ENCODE measurements at places on chromosomes 12 and 14.
A peak's percentile ranks its signal among the peaks of the same experiment; 100 is the strongest.

- DNase-seq: no peak
These were observed 12.2 kb downstream of the POLR3B start for GRCh38 chr12:106369624-106370346.

- no peak for DNase-seq
These were observed 239.7 kb downstream of the EMP1 start for GRCh38 chr12:13436182-13436581.

GRCh38 chr12:15544589-15544988 is 222.3 kb downstream of the PTPRO start:
- DNase-seq: no peak

DNA sequence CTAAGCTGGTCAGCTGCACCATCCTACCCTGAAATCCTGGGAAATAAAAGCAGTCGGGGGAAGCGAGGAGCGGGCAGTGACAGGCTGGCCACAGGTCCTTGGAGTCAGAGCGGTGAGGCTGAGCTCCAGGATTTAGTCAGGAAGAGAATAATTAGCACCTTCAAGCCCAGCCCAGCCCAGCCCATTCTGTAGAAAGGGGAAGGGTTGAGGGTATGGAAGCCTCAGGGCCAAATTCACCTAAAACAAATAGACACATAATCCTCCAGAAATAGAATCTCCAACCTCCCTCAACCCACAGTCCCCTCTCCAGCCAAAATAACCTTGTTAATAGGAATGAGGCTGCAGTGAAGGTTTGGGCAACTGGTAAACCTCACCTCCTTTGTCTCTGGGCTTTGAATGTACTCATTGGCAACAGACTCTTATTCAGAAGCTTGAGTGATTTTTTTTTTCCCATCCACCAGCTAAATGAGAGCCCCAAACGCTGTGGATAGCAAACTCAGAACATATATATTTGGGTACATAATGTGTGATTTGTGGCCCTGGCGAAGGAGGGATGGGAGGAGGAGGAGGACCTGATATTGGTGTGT is 334.1 kb downstream of the DPF3 start:
- DNase-seq: no peak

DNA sequence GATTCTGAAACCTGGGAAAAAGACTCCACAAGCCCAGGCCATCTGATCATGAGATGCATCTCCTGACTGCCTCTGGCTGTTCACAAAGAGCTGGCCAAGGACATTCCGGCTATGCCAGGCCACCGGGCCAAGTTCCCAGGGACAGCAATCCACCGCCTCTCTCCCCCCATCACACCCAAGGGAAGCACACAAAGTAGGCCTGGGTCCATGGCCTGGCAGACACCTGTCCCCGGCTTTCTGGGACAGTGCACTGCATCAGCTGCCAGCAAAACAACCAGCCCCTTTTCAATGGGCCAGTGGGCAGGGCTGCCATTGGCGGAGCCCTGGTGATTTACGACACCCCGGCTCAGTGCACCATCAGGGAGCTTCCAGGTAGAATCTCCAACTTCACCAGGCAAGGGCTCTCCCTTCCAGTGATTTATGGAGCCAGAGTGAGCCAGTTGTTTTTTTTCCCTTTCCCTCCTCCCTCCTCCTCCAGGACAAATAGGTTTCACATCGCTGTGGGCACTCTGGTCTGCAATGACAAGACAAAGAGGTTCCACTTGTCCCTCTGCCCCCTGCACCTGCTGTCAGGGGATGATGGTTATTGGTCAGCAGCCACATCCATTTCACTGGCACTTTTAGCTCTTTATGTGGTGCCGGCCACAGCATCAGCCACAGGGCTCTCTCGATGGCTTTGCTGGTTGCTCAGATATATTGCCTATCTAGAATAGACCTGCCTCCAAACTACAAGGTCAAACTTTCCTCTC is 149.6 kb downstream of the SLC38A6 start:
- DNase-seq: no peak

DNA sequence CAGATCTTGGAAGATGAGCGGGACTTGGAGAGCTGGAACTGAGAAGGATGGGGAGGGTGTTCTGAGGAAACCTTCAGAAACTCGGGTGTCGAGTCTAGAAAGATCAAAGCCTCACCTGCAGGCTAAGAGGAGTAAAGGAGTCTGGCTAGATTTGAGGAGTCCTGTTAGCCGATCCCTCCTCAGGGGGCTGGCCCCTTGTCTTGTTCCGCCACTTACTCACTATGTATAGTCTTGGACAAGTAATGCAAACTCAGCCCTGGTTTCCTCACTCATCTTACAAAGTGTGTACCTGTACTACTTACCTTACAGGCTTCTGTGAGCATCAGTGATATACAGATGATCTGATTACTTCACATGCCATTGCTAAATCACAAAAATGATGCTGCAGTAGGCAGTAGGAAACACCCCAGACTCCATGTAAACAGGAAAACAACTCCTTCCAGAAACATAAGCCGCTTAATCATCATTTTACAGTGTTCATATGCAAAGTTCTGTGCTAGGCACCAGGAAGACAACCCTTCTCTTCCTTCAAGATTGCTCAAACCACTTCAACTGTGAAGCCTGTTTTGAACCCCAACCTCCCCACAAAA is 2.0 kb upstream of the SPTLC2 start:
- no peak for DNase-seq

- no peak for DNase-seq
These were observed 179.7 kb downstream of the TTC8 start for GRCh38 chr14:89004166-89004565.

DNA sequence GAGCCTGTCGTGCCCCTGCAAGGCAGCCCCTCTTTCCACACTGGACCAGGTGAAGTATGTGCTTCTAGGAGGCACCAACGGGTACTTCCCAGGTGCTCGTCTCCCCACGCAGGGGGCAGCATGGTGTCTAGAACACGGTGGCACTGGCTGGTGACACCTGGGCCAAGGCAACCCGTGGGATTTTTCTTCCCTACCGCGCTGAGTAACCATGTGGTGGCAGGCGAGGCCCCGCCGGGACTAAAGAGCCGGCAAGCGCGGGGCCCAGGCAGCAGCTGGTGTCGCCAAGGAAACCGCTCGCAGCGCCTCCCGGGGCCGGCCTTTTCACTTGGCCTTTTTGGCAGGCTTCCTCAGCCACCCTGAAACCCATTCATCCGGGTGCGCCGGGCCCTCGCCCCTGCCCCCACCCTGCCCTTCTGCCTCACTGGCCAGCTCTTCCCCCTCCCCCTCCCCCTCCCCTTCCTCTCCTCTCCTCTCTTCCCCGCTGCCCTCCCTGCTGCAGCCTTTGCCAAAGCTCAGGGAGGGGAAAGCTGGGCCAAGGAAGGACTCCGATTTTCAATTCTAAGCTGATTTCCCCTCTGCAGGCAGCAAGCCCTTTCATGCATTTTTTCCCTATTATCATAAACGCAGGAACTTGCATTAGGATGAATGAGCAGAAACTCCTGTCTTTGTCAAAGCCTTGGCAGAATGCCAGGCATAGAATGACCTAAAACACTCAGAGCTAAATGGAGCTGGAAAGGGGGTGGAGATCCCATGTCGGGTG is 81.2 kb downstream of the IRF2BPL start:
- peak; percentile 97 for DNase-seq

- no peak for DNase-seq
These were observed 4.2 kb downstream of the KRT80 start for GRCh38 chr12:52187640-52188039.

- DNase-seq: no peak
These were observed 13.9 kb upstream of the ERC1 start for GRCh38 chr12:977156-977555.

GRCh38 chr12:125356111-125356510 is 290.9 kb downstream of the AACS start:
- no peak for DNase-seq

DNA sequence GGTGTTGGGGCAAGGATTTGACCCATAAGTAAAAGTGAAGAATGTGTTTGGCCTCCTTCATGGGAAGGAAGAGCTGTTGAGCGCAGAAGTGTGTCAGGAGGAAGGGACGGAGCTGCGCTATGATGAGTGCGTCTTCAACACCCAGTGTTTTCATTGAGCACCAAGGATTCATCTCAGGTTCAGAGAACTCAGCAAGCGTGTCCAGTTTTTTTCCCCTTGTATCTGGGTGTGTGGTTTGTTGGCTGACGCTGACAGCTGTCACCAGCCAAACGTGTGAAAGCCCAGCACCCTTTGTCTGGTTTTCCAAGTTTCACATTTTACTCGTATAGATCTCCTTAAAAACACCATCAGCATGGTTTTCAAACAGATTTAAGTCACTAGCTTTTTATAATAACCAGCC is 12.3 kb downstream of the EP400 start:
- no peak for DNase-seq

- no peak for DNase-seq
These were observed 120.5 kb upstream of the RMST start for GRCh38 chr12:97342130-97342529.

Measured in NCI-H2081 (cell line).